ENCODE measurements at places on chromosomes 6 and 20. TPM values are rescaled to one million over a fixed set of nuclear protein-coding genes. Genes with fewer than 3 reads are reported as not detected.

DNA sequence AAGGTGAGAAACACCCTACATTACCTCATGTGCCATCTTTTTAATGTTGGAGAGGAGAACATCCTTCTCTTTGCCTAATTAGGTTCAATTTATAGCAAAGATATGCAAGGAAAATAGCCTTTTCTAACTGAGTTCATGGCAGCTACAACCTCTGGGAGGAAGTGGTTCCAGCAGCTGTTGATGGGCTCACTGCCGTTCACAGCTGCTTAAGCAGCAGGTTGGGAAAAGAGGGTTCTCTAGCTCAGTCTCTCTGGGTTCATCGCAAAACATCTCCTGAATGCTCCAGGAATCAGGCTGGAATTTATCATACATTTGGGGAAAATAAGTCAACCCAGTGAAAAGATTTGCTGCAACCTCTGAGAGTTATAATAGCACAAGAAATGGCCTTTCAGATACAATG, 115.1 kb downstream of the UNC5CL start:
- no peak for DNase-seq

- no peak for DNase-seq
Observed at GRCh38 chr20:46801003-46801702, 91.7 kb downstream of the SLC2A10 start.

DNA sequence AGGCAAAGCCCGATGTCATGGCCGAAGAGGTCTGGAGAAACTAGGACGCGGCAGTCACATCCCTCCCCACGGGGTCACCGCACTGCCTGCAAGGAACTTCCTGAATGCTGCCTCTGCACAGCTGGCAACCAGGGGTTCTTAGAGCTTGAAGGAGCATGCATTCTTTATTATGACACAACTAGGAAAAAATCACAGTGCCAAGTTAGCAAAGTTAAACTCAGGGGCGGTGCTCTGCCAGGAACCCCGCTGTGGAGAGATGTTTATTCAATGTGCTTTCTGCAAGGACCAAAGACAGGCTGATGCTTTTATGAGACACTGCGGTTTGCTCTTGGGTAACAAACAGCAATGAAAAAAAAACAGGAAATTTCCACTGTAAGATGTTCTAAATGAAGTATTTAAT, 287.3 kb upstream of the FOXQ1 start:
- DNase-seq = no peak

- no peak for DNase-seq
Observed at GRCh38 chr6:167512696-167513375, 187.9 kb downstream of the TTLL2 start.

DNA sequence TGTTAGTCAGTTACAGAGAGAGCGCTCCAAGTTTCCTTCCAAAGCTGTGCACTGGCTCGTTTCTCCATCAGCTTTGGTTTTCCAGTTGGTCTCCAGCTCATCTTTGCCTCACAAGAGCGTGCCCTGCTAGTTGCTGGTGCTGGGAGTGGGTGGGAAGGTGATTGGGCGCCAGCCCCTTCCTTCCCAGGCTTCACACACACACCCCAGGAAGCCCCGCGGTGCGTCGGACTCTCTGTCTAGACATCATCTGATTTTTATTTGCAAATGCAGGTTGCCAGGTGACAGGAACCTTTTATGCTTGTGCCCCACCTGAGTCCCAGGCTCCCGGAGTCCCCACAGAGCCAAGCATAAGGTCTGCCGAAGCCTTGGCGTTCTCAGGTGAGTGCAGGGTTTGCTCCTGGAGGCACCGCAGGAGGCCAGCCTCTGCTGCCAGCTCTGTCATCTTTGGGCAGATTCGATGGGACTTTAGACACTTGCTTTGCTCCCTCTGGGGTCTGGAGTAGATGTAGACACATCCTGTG, 7.1 kb downstream of the IRF4 start:
- no peak for DNase-seq

- DNase-seq = no peak
Observed at GRCh38 chr20:33914919-33915318, 78.8 kb upstream of the RALY start.

DNA sequence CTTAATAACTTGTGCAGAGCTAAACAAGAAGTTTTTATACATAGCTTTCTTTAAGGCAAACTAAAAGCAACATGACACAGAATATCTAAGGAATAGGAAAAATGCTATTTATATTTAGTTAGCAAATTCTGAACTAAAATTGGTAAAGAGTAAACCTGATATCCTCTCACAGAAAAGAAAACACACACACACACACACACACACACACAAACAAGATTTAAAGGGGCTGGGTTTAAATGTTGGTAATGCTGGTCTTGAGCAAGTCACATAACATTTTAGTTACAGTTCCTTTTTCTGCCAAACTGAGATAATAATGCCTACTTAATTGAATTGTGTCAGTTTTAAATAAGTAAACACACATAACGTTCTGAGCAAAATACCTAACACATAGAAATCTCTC, 1.6 kb downstream of the TRDN start:
- DNase-seq = no peak

DNA sequence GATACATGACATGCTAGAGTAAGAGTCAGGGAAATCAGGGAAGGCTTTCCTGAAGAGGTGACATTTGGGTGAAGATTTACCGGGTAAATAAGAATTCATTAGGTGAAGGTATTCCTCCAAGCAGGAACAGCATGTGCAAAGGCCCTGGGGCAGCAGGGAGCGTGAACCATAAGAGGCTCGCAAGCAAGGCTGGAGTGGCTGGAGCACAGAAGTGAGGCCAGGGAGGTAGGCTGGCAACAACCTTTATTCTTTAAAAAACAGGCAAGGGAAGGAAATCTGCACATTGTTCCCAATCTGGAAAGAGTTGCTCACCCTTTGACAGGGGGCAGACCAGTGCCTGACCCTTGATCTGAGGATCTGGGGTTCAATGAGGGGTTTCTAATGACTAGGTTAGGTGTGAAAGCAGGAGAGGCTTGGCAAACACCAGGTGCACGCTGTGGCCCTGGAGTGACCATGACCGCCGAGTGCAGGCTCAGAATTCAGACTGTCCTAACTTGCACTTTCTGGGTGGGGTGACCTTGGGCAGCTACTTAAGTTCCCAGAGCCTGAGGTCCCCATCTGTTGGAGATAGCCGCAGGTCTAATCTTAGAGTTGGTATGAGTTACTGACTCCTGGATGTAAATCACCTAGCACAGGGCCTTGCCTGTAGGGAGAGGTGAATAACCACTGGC, 1.9 kb downstream of the KIAA1755 start:
- peak; percentile 42 for DNase-seq

DNA sequence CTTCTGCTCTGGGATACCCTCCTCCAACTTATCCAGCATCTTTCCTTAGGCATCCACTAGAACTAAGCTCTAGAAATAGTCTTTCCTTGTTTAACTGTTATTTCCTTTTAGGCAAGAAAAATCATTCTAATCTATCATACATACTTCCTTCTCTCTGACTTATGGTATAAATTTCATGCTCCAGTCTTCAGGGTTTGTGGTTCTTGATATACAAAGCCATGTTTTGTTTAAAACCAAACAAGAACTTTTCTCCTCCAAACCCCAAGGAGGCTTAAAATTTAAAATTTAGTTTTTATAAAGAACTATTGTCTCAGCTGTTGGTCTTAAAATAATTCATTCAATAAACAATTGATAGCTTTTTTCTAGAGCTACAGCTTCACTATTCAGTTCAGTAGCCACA, 77.2 kb downstream of the CD164 start:
- DNase-seq = no peak

DNA sequence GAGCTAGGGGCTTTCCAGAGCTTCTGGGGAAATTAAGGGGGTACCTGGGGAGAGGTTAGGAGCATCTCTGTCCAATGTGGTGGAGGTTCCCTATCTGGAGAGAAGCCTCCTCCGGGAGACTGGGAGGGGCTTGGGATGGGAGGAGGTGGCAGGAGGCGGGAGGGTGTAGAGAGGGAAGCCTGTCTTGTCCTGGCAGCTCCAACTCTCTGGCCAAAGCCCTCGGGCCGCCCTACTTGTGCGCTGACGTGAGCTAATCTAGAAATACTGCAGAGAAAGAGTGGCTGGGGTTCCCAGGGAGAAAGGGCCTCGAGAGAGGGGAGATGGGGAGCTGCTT, 1.6 kb upstream of the SLC32A1 start:
- no peak for DNase-seq

DNA sequence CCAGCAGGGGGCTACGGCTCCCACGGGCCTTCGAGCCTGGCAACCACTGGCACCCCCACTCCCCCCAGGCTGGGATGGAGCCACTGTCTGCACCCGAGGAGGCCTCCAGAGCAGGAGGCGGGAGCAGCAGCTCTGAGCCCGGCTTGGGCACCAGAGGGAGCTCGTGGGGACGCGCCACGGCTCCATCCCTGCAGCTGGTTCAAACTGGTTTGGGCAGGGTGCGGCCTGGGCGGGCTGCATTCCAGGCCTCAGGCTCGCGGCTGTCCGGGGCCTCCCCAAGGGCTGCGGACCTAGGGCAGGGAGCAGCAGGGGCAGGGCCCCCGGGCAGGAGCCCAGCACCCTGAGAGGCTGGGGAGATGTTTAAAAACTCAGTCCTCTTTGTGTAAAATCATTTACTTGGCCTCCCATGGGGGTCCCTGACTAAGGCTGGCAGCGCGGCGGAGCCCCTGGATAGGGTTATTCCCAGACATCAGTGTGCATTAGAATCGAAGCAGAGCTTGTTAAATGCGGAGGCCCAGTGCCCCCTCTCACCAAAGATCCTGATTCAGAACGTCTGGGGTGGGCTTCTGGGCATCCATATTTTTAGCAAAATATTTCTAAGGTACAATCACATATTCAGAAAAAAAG, 4.1 kb upstream of the BCAS4 start:
- DNase-seq = peak; percentile 97

- no peak for DNase-seq
Observed at GRCh38 chr6:28474441-28475219, 31.3 kb upstream of the ZSCAN23 start.

GRCh38 chr6:18675881-18676280, 288.7 kb downstream of the RNF144B start:
- no peak for DNase-seq

GRCh38 chr6:307065-307814, 15.0 kb downstream of the DUSP22 start:
- peak; percentile 79 for DNase-seq

DNA sequence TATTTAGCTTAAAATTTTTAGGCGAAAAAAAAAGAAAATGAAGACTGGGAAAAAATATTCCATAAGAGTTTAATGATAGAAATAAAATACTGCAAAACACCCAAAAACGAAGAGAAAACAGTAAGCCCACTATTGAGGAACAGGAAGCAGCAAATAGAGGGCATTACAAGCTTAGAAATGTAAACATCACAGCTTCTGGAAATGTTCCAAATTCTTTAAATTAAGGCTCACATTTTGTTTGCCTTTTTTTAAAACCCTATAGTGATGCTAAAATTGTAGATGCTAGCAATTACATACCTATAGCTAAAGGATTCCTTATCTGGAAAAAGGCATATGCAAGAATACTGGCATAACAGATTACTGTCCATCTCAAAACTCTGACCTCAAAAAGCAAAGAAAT, 248.6 kb downstream of the KHDRBS2 start:
- DNase-seq = no peak

DNA sequence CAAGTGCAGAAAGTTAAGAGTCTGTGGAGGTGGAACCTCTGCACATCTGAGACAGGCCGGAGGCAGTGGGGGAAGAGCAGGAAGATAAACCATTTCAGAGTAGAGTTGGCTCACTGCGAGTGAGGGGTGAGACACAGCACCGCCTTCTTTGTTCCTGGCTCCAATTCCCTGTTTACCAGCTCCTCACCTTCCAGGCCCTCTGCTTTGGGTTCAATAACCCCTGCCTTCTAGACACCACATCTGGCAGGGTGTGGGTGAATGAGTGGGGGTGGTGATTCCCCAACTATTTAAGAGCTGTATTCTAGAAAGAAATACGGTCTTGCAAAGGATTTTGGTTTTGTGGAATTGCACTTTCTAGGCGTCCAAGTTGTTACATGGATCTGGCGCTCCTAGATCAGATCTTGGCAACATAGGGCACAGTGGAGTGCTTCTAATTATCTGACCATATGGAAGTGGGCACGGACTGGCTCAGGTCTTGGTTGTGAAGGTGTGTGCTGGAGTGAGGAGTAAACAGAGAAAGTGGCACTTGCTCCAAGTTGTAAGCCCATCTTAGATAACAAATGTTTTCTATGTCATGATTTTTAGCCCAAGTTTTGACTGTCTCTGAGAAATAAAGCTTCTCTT, 141.6 kb upstream of the NRN1 start:
- no peak for DNase-seq

DNA sequence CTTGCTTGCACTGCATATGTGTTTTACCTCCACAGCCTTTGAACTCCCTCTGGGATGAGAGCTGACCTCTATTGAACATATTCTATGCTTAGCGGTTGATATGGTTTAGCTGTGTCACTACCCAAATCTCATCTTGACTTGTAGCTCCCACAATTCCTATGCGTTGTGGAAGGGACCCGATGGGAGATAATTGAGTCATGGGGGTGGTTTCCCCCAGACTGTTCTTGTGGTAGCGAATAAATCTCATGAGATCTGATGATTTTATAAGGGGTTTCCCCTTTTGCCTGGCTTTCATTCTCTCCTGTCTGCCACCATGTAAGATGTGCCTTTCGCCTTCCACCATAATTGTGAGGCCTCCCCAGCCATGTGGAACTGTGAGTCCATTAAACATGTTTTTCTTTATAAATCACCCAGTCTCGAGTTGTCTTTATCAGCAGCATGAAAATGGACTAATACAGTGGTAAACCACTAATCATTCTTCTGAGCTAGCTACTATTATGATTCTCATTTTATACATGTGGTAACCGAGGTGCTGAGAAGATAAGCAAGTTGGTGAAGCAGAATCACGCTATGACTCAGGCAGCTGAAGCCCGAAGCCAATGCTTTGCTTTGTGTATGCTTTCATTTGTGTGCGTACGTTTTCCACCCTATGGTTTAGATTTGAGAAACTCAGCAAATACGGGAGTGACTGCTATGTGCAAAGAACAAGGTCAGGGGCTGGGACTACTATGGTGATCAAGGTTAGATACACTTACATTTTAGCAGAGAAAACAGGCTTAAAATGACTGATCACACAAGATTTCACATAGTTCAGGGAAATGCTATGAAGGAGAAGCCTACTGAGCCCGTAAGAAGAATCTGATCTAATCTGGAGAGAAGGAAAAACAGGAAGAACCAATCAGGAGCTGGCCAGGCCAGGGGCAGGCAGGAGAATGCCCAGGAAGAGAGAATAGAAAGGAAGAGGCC, 363.5 kb downstream of the ESR1 start:
- DNase-seq = no peak

DNA sequence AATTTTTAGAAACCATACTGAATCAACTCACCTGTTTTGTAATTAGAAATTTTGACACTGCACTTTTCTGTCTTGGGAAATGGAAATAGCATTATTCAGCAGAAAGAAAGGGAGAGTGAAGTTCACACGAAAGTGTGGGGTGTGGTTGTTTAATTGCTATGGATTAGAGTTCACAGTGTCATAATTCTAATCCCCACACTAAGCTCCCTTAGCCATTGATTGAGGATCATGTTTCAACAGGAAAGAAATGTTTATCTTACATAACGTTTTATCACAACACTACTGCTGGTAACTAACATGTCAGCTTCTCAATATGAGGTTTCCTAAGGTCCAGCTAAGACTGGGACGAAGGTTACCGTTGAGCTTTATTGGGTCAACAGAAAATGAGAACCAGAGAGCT, 31.4 kb upstream of the GSTA5 start:
- DNase-seq = no peak

Gene F13A1
- 494 TPM for total RNA-seq

Gene DNAH8
- total RNA-seq = 0.71 TPM

Gene C6orf163
- 3.5 TPM for total RNA-seq

Gene C20orf202
- total RNA-seq = not detected

Gene TRIM40
- not detected for total RNA-seq

Gene VGLL2
- not detected for total RNA-seq

Gene TCF15
- 2.2 TPM for total RNA-seq

Gene BMP2
- 3.2 TPM for total RNA-seq

Gene CDH22
- 0.28 TPM for total RNA-seq

Gene TMEM217
- total RNA-seq = 2.0 TPM

Gene SYCP2L
- 0.71 TPM for total RNA-seq
